ENCODE measurements at places on chromosomes 3 and 15. TPM values are rescaled to one million over a fixed set of nuclear protein-coding genes. Genes with fewer than 3 reads are reported as not detected.

FANCD2OS gene
- not detected for total RNA-seq

FAM107A gene
- total RNA-seq = not detected

CADPS gene
- 20.8 TPM for total RNA-seq

- no peak for DNase-seq
These were observed 62.9 kb downstream of the EFCAB12 start for GRCh38 chr3:129365296-129366136.

- DNase-seq = no peak
These were observed 67.0 kb upstream of the GPR149 start for GRCh38 chr3:154496978-154497377.

- DNase-seq = no peak
These were observed 133.5 kb upstream of the STT3B start for GRCh38 chr3:31399271-31399670.

- DNase-seq = peak; percentile 11
These were observed 93.5 kb downstream of the ADAMTS17 start for GRCh38 chr15:100248236-100248635.

DNA sequence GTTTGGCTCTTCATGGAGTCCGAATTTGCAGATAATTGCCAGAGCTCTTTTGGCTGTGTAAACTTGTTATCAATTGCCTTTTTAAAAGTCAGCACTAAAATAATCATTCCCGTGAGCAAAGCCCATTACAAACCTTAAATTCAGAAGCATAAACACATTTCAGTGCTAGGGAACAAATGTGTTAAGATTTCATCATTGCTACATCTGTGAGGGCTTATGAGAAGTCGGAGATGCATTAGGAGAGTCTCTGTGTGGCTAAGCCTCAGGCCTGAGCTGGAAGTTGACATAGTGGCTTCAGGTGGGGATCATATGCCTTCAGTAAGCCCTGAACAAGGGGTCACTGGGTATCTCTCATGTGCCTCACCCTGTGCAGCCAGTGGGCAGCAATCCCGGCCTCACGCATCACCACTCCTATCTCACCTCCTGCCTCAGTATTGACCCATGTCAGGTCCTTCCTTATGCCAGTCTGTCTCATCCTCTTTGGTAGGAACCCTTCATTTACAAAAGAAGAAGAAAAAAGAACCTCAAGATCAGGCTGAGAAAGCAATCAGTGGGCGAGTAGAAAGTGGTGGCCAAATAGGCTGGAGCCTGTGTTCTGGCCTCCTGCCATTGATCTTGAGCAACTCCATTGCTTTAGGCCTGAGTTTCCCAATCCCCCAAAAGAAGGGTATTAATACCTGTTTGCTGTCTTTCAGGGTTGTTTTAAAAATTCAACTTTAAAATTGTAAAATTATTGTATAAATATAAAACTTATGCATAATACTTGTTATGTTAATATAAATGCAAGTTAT is 233.5 kb downstream of the IL20RB start:
- no peak for DNase-seq

Measured in endodermal cell (in vitro differentiated cells).